CD4-positive, alpha-beta T cell treated with Interleukin-17A for 1 hour (primary cell): ENCODE measurements at places on chromosomes 5 and 9.

- DNase-seq = no peak
Measured at GRCh38 chr9:31520301-31521085, 864.0 kb upstream of the ACO1 start.

GRCh38 chr5:92401-93220 lies 643 bp downstream of the PLEKHG4B start:
- no peak for DNase-seq

GRCh38 chr5:1505506-1506241 lies 18.1 kb downstream of the LPCAT1 start:
- no peak for DNase-seq

DNA sequence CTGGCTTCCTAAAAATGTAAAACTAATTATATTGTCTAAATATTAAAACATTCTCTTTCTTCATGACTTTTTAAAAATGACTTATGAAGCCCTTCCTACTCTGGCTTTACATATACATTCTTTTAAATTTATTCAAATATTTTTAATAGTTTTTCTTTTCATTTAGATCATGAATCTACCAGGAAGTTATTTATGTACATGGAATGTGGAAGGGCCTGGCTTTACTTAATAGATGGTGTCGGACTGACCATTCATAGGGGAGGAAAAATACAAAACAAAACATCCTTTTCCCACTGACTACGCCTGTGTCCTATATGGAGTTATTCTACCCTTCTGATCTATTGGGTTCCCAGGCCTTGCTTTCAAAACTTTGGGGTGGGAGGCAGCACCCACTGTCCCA lies 129.8 kb downstream of the MACROH2A1 start:
- no peak for DNase-seq

GRCh38 chr9:129336130-129336528 lies 158.1 kb upstream of the IER5L start:
- no peak for DNase-seq
